ENCODE measurements at places on chromosomes 5 and 9.

DNA sequence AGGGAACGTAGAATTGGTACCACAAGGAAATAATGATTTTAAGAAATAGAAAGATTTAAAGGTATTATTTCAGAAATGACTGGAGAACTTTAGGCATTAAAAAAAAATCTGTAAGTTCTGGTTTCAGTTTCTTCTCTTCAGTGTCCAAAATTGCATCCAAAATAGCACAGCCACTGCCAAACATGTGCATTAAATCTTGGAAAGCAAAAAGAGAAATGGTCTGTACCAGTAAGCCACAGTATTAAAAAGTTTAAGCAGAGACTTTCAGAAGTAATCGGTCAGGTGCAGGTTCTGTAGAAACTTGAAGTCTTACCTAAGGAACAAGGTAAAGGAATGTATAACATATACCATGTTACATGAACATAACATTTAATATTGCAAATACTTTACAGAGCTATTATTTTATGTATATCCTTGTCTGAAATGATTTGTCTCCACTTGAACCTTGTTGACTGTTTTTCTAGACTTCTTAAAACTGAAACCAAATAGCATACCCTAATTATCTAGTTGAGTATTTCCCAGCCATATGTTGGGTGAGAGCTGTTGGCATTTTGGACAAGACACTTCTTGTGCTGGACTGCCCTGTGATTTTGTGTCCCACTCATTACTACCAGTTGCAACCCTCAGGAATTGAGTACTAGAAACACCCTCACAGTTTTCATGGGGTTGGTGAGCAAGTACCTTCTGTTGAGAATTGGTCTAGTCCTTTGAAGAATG is 32.1 kb downstream of the NIPBL start:
- no peak for DNase-seq

DNA sequence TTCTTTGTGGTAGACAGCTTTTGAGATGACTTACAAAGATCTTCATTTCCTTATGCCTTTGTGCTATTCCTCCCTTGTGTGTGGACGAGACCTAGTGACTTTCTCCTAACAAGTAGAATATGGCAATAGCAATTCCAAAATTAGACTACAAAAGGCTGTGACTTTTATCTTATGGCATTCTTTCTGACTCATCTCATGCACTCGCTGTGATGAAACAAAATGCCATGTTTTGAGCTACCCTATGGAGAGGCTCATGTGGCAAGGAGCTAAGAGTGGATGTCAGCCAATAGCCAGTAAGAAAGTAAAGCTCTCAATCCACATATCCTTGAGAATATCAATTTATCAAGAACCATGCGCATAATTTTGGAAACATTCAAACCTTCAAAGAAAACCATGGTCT is 380.5 kb upstream of the SMC2 start:
- DNase-seq: peak; percentile 27

DNA sequence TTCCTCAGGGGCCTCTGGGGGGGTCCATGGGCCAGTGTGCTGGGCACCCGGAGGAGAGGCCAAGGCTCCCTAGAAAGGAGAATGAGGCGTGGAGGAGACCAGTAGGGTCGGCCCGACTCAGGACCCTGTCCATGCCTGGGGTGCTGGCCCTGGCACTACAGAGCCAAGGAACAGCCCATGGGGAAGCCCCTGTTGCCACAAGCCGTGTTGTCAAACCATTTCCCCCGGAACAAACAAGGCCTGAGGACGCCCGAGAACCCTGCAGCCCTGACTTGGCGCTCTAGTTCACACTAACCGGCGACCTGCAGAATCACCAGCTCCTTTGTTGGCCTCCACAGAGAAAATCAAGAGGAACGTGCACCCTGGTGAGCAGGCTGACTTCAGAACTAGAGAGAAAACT is 41.6 kb upstream of the SLC12A7 start:
- DNase-seq: no peak

- no peak for DNase-seq
These were observed 163.7 kb downstream of the MAN2A1 start for GRCh38 chr5:109853377-109853776.

GRCh38 chr5:119864286-119864685 is 234.9 kb downstream of the FAM170A start:
- DNase-seq: no peak

DNA sequence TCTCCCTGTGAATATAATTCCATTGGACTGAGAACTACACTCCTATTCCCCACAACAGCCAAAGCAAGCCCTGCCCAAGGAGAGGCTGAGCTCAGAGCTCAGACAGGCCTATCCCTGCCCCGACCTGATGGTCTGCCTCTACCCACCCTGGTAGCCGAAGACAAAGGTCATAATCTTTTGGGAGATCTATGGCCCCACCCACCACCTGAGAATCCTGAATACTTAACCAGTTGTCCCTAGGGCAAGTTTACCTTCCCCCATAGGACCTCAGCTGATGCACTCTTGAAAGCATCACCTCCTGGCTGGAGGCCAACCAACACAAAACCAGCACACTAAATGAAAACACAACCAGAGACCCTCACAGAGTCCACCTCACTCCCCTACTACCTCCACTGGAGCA is 167.5 kb downstream of the PRR16 start:
- no peak for DNase-seq

DNA sequence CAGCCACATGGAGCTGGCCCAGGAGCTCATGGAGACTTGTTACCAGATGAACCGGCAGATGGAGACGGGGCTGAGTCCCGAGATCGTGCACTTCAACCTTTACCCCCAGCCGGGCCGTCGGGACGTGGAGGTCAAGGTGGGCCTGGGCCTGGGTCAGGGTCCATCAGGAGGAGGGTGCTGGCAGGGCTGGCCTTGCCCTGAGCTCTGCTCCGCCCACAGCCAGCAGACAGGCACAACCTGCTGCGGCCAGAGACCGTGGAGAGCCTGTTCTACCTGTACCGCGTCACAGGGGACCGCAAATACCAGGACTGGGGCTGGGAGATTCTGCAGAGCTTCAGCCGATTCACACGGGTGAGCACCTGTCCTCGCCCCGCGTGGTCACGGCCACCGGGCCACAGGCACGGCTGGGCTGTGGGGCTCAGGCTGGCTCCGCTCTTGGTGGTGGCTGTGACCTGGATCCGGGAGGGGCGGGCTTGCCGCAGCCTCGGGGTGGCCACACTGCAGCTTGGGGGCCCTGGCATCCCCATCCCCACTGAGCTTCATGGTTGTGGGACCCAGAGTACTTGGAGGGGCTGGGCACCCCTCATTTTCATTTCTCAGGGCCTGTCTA is 7.1 kb downstream of the DPP7 start:
- DNase-seq: no peak

DNA sequence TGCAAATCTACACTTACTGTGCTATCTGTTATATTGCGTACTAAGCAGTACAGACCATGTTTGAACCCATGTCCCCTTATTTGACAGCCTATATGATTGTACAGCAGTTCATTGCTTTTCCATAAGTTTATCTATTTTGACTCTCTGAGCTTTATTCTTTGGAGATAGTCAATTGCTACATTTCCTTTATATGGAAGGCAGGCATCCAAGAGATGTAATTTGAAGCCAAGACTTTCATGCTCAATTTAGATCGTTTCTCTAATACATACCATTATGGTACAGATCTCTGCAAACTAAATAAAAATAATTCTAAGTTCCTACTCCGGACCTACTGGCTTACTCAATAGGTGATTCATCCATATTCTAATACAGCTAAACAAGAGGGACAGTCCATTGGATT is 424.8 kb downstream of the TMEM38B start:
- peak; percentile 4 for DNase-seq

DNA sequence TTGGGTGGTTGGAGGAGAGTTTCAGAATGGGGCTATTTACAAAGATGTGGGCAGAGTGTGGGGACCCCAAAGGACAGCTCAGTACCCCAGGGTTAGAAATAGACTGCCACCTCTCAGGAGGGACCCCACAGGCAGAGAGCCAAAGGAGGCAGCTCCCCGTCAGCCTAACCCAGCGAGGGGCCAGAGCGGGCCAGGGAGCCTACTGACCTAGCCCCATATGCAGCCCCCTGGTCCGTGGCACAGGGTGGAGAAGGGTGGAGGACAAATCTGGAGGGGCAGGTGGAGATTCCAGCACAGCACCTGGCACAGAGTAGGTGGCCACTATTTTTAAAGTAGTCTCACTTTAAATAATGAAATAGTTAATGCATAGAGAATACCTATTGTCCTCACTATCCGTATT is 67.2 kb upstream of the ANGPTL2 start:
- no peak for DNase-seq

- no peak for DNase-seq
These were observed 254.6 kb upstream of the PIK3R1 start for GRCh38 chr5:67960939-67961338.

GRCh38 chr9:136942112-136942880 is 2.2 kb downstream of the FBXW5 start:
- DNase-seq: no peak

GRCh38 chr5:173715607-173716006 is 99.2 kb upstream of the BOD1 start:
- peak; percentile 20 for DNase-seq

GRCh38 chr5:142737179-142737578 is 33.0 kb upstream of the ARHGAP26 start:
- DNase-seq: no peak

GRCh38 chr9:109031241-109031640 is 17.9 kb upstream of the CTNNAL1 start:
- DNase-seq: peak; percentile 32

DNA sequence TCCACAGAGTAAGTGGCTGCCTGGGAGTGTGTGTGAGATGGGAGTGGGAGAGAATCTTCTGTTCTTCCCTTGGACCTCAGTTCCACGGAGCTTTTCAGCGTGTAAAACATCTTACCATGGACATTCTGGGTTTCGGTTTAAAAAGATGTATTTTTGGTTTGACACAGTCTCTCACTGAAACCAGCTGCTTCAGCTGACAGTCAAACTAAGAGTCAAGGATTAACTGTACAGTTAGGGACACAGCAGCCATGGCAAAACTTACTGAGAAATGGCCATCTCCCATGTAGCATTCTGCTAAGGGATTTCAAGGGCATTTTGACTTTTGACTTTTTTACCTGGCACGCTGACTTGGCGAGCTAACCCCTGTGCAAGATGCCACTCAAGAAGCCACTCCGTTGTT is 93.8 kb upstream of the IL12B start:
- no peak for DNase-seq

GRCh38 chr9:126024581-126025230 is 277.5 kb downstream of the PBX3 start:
- no peak for DNase-seq

DNA sequence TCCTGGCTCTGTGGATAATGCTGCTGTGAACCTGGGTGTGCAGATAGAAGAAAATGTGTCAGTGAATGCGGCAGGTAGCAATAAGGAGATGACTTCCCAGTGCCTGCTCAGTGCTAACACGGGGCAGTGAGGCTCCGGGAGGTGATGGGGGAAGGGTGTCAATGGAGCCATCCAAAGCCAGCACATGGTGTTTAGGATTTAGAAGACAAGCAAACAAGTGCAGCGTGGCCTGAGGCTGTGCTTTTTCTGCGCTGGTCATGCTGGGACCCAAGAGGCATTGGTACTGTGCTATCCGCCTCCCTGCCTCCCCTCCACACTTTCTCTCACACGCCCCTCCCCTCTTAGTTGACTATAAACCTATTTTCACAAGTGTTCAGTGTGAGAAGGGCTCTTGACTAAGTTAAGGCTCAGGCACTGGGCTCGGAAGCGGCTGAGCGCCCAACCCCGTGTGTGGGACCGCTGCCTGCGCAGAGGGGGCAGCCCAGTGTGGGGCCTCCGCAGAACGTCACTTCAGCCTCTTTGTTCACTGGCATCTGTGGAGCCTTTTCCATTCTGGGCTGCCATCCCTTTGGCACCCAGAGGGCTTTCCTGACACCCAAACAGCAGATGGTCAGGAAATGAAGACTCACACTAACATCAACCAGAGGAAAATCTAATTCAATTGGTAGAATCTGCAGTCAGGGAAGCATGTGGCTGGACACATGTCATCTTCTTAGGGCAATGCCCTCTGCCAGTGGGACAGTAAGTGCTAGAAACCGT is 21.8 kb upstream of the NINJ1 start:
- DNase-seq: no peak

GRCh38 chr5:132771503-132771998 is 5.5 kb downstream of the SEPTIN8 start:
- DNase-seq: peak; percentile 52

- no peak for DNase-seq
These were observed 518 bp downstream of the ZDHHC12 start for GRCh38 chr9:128723352-128723865.

- DNase-seq: no peak
These were observed 213.7 kb downstream of the DRD1 start for GRCh38 chr5:175230299-175230698.

DNA sequence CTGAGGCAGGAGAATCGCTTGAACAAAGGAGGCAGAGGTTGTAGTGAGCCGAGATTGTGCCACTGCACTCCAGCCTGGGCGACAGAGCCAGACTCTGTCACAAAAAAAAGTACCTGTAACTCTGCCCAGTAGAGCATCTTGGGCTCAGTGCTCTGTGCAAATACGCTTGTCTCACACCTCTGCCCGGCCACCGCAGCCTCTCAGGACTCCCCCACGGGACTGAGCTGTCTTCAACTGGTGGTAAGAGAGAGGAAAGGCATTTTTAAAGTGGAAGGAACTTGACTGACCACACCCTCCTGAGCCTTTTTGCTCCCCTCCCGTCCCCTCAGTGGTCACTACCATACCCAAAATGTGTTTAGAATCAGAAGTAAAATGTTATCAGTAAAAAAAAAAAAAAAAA is 174.3 kb upstream of the PIK3R1 start:
- no peak for DNase-seq

GRCh38 chr9:136808075-136808805 is 492 bp downstream of the RABL6 start:
- DNase-seq: no peak

DNA sequence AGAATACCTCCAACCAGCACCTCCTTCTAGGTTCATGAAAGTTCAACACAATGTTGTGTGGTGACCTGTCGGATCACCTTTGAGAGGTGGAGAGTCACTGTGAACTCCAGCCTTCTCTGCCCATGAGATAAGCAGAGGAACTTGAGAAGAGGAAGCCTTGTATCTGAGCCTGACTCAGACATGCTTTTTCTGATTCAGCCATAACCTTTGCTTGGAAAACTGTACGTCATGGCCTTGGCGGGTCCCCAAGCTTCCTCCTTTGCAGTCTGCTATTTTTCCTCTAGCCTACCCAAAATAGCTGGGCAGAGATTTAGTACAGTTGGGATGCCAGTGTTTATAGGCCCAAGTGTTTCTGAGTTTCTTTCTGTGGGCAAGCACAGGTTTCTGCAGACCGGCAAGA is 274.7 kb downstream of the CETN3 start:
- peak; percentile 36 for DNase-seq

GRCh38 chr5:169190849-169191248 is 110.1 kb downstream of the SLIT3 start:
- DNase-seq: no peak
